ENCODE measurements at places on chromosomes 2 and 18. TPM values are rescaled to one million over a fixed set of nuclear protein-coding genes. Genes with fewer than 3 reads are reported as not detected.

The PLGLB1 gene
- total RNA-seq: 2.7 TPM

DNA sequence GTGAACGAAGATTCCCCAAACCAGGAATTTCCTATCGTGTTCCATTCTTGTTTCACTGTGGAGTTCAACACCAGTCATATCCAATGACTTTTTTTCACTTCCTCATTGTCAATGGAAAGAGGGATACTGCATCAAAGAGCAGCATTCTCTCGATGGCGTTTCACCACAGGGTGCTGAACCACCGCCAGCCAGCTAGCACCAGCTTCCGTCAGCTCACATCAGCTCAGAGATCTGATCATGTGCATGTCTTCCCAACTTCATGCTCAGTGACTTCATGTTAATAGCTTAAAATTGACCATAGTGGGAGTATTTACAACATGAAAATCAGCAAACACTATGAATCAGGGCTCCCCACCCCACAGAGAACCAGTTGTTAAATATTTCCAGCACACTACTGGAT lies 359.9 kb downstream of the TNS1 start:
- no peak overlapping the region for H3K27ac ChIP-seq
- no peak for DNase-seq
- H3K4me1 ChIP-seq: no peaks in the 10 kb centered on the region
- no peaks in the 10 kb centered on the region for H3K27me3 ChIP-seq
- no peak overlapping the region for H3K4me3 ChIP-seq

- H3K27ac ChIP-seq: no peak overlapping the region
- H3K36me3 ChIP-seq: no peaks in the 10 kb centered on the region
- no peak overlapping the region for H3K4me3 ChIP-seq
Observed at GRCh38 chr2:979069-979928, 28.6 kb downstream of the SNTG2 start.

DNA sequence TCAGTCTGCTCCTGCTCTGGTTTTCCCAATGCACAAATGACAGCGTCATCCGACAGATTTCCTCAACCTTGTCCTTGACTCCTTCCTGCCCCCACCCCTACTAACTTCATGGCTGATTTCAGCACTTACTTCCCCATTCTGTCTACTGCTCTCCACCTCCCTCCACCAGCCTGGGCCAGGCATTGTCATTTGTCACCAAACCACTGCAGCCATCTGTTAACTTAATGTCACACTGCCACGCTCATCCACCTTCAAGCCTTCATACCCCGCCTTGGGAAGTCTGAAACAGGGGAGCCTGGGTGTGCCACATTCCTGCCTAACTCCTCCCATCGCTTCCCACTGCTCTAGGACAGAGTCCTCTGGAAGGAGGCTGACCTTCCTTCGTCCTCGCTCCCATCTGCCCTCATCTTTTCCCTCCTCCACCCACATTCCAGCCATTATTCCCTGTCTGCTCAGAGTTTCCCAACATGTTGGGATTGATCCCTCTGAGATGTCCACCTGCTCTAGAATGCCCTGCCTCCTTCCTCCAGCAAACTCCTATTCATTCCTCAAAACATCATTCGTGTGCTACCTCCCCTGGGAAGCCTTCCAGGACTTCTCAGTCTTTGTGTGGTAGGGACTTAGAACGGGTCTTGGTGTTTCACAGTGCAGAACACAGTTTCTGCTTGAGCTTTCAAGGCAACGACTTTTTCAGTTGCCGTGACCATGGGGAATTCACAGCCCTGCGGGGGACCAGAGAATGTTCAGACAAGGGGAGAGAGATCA lies 42.2 kb upstream of the SMAD7 start:
- H3K27me3 ChIP-seq: no peaks in the 10 kb centered on the region
- no peaks in the 10 kb centered on the region for H3K36me3 ChIP-seq
- no peak overlapping the region for H3K4me3 ChIP-seq
- no peak for DNase-seq
